NCI-H446 treated with DMSO at 0.1 percent for 48 hours (cell line): ENCODE measurements at places on chromosomes 2 and 18.

DNA sequence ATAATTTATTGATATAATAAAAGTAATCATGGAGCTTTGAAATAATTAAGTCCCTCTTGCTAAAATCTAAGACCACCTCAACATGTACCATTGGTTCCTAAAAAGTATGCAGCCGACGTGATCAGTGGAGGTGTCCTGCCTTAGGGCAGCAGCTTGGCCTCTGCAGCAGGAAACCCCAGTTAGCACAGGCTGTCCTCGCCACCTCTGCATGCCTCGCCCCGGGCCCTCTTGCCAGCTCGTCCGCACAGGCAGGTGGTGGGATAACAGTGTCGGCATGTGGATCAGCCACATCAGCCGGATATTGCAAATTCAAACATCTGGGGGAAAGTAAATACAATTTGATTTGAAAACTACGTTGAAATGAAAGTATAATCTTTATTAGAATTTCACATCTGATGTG is 22.9 kb downstream of the COA5 start:
- DNase-seq: no peak

- DNase-seq: no peak
Observed at GRCh38 chr2:159243529-159243928, 43.0 kb downstream of the WDSUB1 start.

GRCh38 chr2:232458051-232458660 is 2.2 kb downstream of the ALPI start:
- no peak for DNase-seq

- peak; percentile 47 for DNase-seq
Observed at GRCh38 chr18:23131693-23132319, 3.5 kb upstream of the CABLES1 start.

DNA sequence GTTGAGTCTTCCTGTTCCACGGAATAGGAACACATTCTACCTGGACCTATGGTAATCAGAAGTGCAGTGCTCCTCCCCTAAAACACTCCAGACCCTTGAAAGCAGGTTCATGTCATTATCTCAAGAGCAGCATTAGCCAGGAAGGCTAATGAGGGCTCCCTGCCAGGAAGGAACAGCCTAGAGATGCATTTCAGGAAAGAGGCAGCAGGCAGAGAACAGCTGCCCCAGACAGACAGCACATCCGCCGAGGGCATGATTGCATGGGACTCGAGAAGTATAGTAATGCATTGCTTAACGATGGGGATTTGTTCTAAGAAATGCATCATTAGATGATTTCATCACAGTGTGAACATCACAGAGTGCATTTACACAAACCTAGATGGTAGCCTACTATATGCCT is 171.5 kb downstream of the ALK start:
- DNase-seq: no peak

DNA sequence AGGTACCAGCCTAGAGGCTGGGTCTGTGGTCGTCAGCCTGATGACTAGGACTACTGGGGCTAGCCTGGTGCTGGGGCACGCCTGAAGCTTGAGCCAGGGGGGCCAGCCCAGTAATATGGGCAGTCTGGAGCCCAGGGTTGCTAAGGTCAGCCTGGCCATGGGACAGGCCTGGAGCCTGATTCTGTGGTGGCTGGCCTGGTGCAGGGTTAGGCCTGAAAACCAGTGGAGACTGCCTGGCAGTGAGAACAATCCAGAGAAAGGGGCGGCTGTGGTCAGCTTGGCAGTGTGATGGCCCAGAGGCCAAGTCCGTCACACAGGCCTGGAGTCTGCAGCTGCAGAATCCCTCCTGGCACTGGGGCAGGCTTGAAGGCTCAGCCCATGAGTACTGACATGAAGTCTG is 445.8 kb downstream of the SATB2 start:
- DNase-seq: no peak

DNA sequence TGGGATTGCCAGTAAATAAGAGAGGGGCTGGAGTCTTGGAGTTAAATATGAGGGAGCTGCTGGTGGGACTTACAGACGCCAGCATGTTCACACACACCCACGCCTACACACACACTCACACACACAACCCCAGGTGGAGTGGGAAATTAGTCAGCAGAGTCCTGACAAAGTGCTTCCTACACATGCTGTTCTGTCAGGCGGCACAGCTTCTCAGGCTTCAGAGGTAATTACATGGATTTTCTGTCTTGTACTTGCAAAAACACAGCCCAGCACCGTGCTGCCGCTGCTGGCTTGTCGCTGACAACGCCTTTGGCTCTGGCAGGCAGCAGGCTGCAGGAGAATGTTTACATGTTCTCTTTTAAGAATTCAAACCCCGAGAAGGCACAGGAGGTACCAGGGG is 1186.3 kb upstream of the CELF4 start:
- peak; percentile 55 for DNase-seq

DNA sequence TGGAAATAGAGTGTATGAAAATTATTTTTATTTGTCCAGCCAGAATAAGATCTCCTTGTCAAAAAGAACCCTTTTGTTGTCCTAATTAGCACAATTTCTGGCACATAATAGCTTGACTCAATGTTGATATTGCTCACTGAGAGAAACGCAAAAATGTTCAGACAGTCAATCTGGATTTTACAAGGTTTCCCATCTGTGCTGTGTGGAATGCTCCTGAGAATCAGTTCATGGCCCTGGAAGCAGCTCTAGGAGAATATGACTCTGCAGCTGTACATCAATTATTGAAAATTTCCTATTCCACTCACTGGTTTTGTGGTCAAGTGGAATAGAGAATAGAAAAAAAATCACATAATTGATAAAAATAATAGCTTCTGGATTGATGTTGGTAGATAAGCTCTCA is 1582.9 kb upstream of the NXPH2 start:
- DNase-seq: no peak

GRCh38 chr2:218434456-218434855 is 15.5 kb downstream of the VIL1 start:
- no peak for DNase-seq

DNA sequence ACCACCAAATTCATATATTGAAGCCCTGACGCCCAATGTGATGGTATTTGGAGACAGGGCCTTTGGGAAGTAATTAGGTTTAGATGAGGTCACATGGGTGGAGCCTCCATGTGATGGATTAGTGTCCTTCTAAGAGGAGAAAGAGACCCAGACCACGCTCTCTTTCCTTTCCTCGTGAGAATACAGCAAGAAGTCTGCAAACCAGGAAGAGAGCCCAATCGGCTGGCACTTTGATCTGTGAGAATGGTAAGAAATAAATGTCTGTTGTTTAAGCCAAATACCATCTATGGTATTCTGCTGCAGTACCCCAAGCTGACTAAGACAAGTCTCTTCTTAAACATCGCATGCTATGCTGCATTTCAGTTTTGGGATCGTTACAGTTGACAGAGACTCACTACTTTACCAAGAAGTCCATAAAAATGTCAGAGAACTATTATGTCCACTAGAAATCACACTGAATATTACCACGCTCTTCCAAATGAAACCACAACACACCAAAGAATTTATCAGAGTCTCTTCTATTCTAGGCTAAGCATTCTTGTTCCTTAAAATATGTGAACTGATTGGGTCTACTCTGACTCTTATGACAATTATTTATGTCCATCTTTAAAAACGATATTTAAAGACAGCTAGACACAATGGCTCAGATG is 48.5 kb downstream of the LPIN2 start:
- no peak for DNase-seq

DNA sequence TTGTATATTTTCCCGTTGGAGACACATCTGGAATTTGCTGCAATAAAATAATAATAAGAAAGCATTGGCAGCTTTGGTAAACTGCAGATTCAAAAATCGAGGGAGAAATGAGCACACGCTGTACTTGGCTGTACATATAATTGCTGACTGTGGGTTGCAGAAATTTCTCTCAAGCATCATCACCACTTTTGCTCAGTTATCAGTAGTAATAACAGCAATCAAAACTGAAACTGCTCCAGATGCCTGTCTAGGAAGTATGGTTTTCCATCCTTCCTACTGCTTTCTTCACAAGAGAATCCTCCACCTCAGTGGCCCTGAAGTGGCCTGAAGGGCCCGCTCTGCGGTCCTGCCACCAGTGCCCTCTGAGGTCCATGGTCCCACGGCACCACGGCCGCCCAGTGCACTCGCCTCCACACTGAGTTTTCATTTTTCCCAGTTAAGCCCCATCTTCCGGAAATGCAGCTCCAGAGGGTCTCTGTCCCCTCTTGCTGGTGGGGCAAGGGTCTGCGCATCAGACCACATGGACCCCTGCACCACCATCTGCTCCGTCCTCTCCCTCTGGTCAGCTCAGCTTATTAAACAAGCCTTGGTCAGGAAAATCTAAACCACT is 3.9 kb downstream of the DUSP28 start:
- no peak for DNase-seq

GRCh38 chr2:156380117-156380645 is 47.7 kb upstream of the NR4A2 start:
- DNase-seq: no peak

- no peak for DNase-seq
Observed at GRCh38 chr18:3960142-3960541, 495.0 kb downstream of the DLGAP1 start.

- no peak for DNase-seq
Observed at GRCh38 chr2:239778861-239779558, 246.1 kb downstream of the NDUFA10 start.

DNA sequence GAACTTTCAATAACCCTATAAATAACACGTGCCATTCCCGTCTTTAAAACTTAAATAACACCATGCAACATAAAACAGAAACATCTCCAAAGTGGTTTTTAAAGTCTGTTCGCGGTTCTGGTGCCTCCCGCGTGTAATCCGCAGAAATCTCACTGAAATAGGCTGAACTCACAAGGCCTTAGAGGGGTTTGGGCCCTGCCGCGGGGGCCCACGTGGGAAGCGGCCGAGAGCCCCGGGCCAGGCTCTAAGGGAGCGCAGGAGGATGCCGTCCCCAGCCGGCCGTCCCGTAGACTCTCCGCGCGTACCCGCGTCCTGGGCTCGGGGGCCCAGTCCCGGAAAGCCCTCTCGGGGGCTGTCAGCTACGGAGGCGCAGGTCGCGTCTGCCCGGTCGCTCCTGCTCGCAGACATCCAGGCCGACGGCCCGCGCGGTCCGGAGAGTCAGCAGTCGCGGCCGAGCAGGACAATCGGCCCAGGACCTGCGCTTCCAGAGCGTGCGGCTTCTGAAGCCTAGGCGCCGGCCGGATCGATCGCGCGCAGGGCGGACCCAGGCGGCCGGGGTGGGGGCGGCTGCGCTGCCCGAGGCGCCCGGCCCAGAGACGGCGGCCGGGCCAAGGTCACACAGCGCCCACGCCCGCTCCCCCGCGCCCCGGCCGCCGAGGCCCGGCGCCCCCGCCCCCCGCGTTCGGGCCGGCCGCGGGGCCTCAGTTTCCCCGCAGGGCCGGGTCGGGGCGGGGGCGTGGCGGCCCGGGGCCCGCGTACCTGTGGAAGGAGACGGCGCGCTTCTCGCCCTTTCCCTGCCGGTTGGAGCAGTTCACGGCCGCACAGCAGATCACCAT is 558 bp downstream of the THAP4 start:
- no peak for DNase-seq

DNA sequence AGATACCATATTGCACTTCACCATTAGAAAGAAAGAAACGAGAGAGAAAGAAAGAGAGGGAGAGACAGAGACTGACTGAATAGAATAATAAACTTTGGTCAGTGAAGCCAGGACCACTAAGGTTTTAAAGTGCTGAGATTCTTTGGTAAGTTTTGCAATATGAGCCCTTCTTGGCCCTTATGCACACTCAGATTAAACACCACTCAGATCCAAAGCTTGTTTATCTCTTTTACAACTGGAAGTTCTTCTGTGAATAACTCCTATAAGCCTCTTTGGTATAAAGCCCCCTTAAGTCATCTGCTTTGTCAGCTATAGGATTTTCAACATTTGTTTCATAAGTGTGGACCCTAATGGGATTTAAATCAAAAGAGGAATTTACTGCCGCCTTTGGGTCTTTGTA is 40.8 kb downstream of the PID1 start:
- DNase-seq: no peak

GRCh38 chr2:156907806-156908205 is 349.7 kb upstream of the GALNT5 start:
- DNase-seq: no peak

DNA sequence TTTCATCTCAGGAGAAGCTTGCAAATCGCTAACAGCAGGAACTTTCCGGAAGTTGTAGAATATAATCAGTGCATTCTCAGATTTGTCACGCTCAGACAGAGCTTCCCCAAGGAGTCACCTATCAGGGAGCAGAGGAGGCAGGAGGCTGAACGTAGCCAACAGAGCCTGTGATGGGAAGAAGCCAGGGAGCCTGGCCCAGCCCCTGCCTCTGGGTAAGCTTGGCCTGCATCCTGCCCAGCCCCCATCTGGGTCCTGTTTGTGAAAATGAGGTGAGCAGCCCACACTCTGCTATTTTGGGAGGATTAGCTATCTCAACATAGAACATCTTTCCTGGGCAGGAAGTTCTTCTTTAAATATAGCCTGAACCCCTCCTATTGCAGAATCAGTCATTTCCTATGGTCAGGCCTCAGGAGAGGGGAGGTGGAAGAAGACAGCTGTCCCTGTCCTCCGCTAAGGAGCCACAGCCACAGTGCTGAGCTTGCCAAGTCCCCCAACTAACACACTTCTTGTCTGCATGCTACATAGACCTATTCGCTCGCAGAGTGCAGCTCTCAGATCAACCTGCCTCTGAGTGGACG is 19.2 kb upstream of the PKDCC start:
- no peak for DNase-seq

- DNase-seq: no peak
Observed at GRCh38 chr18:48319801-48320638, 89.2 kb downstream of the ZBTB7C start.

DNA sequence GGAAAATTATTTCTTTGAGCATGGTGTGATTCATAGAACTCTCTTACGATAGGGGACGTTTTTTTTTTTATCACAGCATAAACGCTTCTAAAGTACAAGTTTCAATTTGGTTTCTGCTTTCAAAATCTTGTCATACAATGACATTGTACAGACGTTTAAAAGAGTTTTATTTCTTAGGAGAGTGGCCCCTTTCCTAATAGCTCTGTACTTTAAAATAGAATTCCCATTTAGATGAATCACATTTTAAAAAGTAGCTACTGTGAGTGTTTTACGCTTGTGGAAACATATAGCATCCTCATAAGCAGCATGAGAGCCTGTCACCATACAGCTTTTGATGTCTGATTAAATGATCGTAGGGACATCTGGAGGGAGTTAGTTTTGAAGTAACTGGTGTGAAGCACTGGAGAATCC is 510.9 kb downstream of the PARD3B start:
- no peak for DNase-seq

DNA sequence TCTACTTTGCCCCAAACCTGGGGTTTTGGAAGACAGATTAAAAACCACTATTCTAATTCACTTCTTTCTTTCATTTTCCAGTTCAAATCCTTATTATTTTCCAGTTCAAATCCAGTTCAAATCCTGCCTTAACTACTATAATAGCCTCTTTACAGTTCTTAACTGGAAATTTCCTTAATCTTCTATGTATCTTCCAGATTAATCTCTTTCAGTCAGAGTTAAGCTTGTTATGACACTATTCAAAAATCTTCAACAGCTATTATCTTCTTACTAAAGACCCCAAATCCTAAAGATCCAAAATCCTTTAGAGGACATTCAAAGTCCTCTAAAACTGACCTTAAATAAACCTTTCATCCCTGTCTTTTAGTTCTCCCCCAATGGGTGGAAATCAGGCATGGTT is 30.1 kb downstream of the EIF2AK3 start:
- DNase-seq: no peak
